ENCODE measurements at places on chromosomes 13 and 19.

GRCh38 chr19:39363901-39364457 is 21.8 kb downstream of the SAMD4B start:
- no peak for DNase-seq

DNA sequence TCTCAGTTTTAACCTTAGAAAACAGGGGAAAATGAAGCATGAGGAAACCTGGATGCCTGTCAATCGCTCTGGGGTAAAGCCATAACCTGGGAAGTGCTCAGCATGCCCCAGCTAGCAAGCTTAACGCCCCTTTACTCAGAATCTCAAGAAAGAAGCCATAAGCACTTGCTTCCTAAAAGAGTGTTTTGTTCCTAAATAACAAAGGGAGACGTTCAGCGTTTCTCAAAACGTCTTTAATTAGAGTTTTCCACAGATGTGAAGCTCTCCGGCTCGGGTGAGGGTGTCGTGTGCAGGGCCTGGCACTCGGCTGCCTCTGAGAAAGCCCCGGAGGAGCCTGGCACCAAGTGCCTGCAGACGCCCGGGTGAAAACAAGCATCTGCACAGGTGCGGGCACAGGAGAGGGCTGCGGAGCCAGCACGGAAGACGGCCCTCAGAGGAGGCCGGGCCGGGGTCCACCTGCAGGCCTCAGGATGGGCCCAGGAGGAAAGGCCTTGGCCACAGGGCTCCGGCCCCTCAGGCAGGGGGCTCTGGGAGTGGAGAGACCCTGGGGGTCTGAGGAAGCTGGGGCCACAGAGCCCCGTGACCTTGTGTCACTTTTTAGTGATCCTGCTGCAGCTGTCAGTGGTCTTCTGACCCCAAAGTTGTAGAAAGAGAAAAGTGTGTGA is 6.2 kb downstream of the GAS6 start:
- DNase-seq: no peak

- DNase-seq: no peak
These were observed 4.0 kb downstream of the PNKP start for GRCh38 chr19:49863254-49863934.

DNA sequence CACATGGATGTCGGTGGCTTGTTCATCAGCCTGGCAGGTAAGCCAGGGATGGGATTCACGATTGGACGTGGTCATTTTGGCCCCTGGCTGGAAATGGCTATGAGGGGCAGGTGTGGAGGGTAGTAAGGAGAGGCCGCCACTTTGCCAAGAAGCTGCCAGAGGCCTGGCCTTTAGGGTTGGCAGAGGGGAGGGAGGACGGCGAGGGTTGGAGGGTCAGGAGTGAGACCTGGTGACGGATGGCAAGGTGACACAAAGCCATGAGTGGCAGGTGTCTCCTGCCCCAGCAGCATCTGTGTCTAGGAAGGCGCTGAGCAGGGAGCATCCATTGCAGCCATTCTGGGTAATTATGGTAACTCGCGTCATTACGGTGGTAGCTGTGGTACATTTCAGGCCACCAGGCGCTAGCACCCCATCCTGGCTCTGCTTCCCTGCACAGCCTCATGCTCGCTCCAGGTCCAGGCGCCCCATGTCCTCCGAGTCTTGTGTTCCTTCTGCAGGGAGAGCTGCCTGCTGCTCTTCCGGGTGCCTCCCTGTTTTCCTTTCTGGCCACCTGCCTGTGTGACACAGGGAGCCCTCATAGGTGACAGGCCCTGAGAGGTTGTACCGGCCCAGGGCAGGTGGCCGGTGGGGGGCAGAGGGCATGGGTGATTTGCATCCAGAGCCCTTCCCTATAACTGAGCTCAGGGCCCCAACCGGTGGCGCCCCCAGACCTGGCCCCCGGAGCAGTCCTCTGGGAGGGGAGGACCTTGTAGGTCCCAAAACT is 4.2 kb downstream of the SSBP4 start:
- DNase-seq: no peak

GRCh38 chr19:39046037-39046821 is 13.9 kb upstream of the FBXO27 start:
- DNase-seq: no peak

- no peak for DNase-seq
These were observed at the start of gene PDX1 for GRCh38 chr13:27919934-27920676. PDX1 (plus strand) TSS chr13:27920000; CDS start chr13:27920139, 139 bp downstream.

DNA sequence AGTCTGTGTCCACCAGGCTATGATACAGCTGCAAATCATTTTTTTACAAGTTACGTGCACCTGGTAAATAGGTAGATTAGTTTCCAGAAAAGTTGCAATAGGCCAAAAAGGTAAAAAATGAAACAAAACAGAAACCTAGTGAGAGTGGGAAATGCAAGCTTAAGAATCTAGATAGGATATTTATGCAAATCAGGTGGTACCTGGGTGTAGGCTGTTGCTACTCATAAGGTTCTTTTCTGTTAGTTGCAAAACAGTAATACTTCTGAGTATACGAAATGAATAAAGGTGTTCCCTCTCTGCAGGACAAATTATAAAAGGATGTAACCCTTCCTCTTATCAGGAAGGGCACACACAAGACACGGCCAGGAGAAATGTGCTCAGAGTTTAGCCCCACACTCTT is 97.9 kb downstream of the UGGT2 start:
- no peak for DNase-seq

DNA sequence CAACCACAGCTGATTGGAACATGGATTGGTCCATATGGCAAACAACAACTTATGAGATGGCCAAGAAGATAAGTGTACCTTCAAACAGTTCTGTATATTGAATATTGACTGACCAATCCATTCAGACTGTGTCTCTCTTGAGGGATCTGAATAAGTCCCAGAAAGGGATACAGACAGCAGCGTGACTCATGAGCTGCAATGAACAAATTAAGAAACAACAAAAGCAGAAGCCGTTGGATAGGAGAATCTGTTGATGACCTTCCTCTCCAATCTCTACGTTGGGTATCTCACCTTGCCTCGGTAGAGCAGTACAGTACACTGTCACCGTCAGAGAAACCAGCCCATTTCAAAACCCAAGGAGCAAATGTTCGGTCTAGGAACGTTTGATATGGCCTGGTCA is 21.3 kb downstream of the MBD3L2B start:
- DNase-seq: no peak

GRCh38 chr13:79874396-79875360 is 393.7 kb downstream of the NDFIP2 start:
- no peak for DNase-seq

- DNase-seq: no peak
These were observed 11.8 kb downstream of the USPL1 start for GRCh38 chr13:30629527-30629926.

DNA sequence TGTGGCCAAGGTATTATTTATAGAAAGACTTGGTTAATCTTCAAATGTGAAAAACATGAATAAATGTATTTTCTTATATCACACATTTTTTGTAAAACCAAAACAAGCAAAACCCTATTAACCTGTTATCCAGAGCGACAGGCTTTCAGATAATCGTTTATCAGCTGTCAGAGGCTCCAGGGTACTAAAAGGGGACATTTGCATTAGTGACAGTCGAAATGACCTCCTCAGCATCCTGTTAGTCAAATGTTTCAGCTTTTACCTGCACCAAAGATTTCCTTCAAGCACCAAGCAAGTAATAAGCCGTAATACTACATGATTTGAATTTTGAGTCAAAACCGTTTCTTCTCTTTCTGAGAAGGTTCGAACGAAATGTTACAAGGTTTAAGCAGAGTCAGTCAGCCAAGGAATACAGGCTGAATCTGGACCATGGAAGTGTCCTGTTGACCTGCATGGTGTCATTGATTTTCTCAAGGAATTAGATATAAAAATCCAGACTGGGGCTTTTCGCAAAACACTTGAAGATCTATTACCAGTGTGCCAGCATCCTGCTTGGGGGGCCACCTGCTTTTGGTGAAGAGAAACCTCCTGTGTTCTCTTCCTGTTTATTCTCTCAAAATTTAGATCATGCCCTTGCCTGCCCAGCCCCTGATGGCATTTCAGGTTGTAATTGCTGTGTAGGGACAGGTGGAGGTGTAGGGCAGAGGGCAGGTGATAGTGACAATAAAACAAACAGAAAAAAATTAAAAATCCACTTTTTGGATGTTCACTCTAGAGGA is 11.3 kb upstream of the RFC3 start:
- DNase-seq: no peak

DNA sequence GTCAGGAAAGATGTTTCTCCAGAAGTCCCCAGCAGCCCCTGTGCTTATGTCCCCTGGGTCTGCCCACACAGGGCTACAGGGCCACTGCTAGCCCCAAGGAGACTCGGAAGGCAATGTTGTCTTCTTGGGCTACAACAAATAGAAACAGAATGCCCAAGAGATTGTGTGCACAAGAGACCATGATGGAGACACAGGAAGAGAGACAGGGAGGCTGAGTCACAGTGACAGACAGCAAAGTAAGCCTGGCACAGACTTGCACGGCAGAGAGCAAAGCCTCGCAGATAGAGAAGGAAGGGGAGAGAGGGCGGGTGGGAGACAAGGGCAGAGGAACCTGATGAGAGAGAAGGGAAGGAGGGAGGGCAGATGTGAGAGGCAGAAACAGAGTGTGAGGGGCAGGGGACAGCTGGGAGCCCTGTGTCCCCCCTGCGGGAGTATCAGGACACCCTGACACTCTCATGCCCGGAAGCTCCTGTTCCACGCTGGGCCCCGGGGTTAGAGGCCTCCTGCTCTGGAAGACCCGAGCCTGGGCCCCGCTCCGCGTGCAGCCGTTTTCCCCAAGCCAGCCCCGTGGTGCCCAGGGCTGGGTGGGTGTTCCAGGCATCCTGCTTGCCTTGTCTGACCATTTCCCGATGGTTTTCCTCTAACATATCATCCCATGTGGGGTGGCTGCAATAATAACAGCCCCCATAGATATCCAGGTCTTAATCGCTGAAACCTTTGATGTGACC is 2.7 kb upstream of the PLA2G4C start:
- DNase-seq: no peak

- DNase-seq: no peak
These were observed 110.2 kb upstream of the DOCK9 start for GRCh38 chr13:99087954-99088491.

DNA sequence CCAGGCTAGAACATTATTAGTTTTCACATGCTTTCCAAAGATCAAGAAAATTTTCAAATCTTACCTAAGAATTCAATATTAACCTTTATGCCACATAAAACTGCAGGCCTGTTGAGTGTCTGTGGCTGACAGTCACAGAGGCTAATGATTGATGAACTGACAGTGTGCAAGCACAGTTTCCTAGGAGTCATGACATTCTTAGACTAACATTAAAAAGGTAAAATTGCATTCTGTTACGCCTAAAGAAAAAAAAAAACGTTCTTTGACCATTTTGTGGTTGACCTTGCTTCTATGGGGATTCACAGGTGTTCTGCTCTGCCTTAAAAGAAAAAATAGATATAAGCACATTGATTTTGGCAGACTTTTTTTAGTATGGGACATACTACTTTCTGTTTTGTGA is 1776.2 kb downstream of the PCDH9 start:
- no peak for DNase-seq

- DNase-seq: no peak
These were observed 12.5 kb downstream of the UBXN6 start for GRCh38 chr19:4444765-4445741.

DNA sequence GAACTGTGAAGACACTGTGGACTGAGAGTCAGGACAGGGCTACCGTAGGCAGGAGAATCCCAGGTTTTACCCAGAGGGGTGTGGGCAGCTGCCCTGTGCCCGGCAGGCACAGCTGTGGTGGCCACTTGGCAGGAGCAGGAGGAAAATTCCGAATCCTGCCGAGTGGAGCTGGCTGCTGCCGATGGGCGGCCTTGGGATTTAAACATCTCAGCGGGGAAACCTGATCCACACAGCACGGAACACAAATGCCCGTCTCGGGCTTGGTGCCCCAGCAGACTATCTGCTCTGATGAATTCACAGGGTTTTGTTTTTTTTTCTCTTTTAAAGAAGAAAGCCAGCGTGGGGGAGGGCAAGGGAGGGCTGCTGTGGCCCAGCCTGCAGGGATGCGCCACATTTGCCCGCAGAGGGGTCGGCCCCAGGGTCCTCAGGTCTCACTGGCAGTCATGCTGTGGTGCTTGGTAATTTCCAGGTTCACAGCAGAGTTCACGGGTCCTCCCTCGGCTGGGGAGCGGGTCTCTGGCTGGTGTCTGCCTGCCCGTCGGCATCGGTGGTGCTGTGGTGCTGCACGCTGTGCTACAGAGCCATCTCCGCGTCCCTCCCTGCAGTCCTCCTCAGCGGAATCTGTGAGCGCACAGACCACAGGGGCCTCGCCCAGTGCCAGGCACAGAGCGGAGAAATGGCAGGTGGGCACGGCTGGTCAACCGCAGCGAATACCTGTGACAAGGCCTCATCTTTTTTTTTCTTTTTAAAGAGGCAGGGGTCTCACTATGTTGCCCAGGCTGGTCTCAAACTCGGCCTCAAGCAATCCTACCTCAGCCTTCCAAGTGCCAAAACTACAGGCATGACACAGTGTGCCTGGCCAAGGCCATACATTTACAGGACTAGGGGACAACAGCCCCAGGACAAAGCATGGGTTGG is 28.1 kb downstream of the MPND start:
- DNase-seq: no peak

DNA sequence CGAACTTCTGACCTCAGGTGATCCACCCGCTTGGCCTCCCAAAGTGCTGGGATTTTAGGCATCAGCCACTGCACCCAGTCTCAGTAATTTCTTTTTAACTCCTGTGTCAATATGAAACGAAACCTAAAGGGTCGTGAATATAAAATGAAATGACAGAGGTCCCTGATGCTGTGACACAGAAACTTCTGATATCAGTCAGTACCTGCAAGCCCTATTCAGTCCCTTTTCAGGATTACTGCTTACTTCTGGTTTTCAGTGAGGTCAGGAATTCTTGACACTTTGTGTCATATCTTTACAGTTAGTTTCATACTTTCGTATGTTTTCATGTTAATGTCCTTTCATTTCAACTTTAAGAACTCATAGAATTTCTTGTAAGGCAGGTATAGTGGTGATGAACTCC is 58.7 kb downstream of the RNF17 start:
- DNase-seq: no peak

GRCh38 chr13:23771552-23771951 is 117.6 kb downstream of the MIPEP start:
- no peak for DNase-seq

DNA sequence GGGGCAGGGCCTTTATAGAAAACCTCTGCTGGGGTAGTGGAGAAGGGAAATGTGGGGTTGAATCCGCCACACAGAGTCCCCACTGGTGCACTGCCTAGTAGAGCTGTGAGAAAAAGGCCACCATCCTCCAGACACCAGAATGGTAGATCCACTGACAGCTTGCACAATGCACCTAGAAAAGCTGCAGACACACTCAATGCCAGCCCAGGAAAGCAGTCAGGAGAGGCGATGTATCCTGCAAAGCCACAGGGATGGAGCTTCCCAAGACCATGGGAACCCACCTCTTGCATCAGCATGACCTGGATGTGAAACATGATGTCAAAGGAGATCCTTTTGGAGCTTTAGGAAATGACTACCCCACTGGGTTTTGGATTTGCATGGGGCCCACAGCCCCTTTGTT is 958.0 kb upstream of the MIR17HG start:
- no peak for DNase-seq

- no peak for DNase-seq
These were observed 11.5 kb upstream of the ILF3 start for GRCh38 chr19:10642473-10643171.

DNA sequence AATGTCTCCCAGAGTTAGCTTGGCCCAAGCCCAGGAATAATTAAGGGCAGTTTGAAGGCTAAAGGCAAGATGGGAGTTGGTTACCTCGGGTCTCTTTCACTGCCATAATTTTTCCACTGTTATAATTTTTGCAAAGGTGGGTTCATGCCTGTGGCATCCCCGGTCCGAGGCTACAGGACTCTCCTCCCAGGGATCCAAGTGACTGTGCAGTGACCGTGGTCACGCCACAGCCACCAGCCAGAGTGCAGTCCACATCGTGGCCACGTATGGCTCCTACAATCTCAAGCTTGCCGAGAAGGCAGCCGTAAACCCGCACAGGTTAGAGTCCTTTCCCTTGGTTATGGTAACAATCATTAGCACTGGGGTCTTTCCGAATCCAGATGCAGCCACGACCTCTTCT is 36.8 kb downstream of the C13orf46 start:
- no peak for DNase-seq
